ENCODE measurements at places on chromosomes 7 and 10. TPM values are rescaled to one million over a fixed set of nuclear protein-coding genes. Genes with fewer than 3 reads are reported as not detected.

The CROT gene
- 16.0 TPM for total RNA-seq

The GJD4 gene
- not detected for total RNA-seq

The ANKRD1 gene
- total RNA-seq = 0.18 TPM

The SEPTIN14 gene
- total RNA-seq = not detected

Data from smooth muscle cell of bladder (primary cell).